Fibroblast of lung (primary cell): ENCODE measurements at places on chromosomes 16 and 17. TPM values are rescaled to one million over a fixed set of nuclear protein-coding genes. Genes with fewer than 3 reads are reported as not detected.

SPNS1 gene
- 19.5 and 27.2 TPM in 2 replicates for total RNA-seq

KRTAP2-2 gene
- not detected in 2 replicates for total RNA-seq

CACNB1 gene
- 2.3 and 5.9 TPM in 2 replicates for total RNA-seq

ARL5C gene
- total RNA-seq, result not detected in 2 replicates

ANKRD40CL gene
- under 0.01 TPM in 1 of 2 replicates, not detected in the other for total RNA-seq

C16orf86 gene
- 5.6 and 9.2 TPM in 2 replicates for total RNA-seq

FOXN1 gene
- not detected in 2 replicates for total RNA-seq

LRRC46 gene
- total RNA-seq, result under 0.01 TPM in 2 replicates

SLC12A3 gene
- not detected in 2 replicates for total RNA-seq

PRCD gene
- total RNA-seq, result 4.1 and 4.3 TPM in 2 replicates

RNF157 gene
- total RNA-seq, result 0.51 and 3.1 TPM in 2 replicates

CES4A gene
- total RNA-seq, result 2.1 TPM in 2 replicates

GNAO1 gene
- total RNA-seq, result 0.17 and 0.26 TPM in 2 replicates

MYH8 gene
- total RNA-seq, result not detected in 2 replicates

SCGB1C2 gene
- not detected in 2 replicates for total RNA-seq

BAIAP3 gene
- 0.26 and 0.83 TPM in 2 replicates for total RNA-seq

RNF167 gene
- total RNA-seq, result 13.6 and 22.8 TPM in 2 replicates

CTRB2 gene
- total RNA-seq, result not detected in 2 replicates

NATD1 gene
- 3.9 and 9.2 TPM in 2 replicates for total RNA-seq

NOS2 gene
- under 0.01 TPM in 1 of 2 replicates, not detected in the other for total RNA-seq

PHOSPHO1 gene
- total RNA-seq, result under 0.01 and 0.17 TPM in 2 replicates

SALL1 gene
- total RNA-seq, result under 0.01 and 0.17 TPM in 2 replicates

SRCIN1 gene
- total RNA-seq, result under 0.01 TPM in 1 of 2 replicates, not detected in the other

TMC7 gene
- 0.51 and 1.5 TPM in 2 replicates for total RNA-seq

KCNJ12 gene
- 0.66 and 1.5 TPM in 2 replicates for total RNA-seq

USP43 gene
- total RNA-seq, result under 0.01 TPM in 2 replicates

MYOCD gene
- total RNA-seq, result 0.17 and 0.26 TPM in 2 replicates

ABCA6 gene
- 12.9 and 23.1 TPM in 2 replicates for total RNA-seq

SLC38A8 gene
- not detected in 2 replicates for total RNA-seq

MYH10 gene
- 100 and 104 TPM in 2 replicates for total RNA-seq

ZP2 gene
- total RNA-seq, result not detected in 2 replicates

ASPA gene
- total RNA-seq, result 4.6 and 5.4 TPM in 2 replicates

ATP2A1 gene
- total RNA-seq, result 0.26 and 0.33 TPM in 2 replicates

KCNJ18 gene
- total RNA-seq, result not detected in 2 replicates

NTN1 gene
- total RNA-seq, result 0.51 and 3.1 TPM in 2 replicates

INTS2 gene
- 16.0 and 17.2 TPM in 2 replicates for total RNA-seq

CASKIN1 gene
- 0.17 and 0.26 TPM in 2 replicates for total RNA-seq

TMC8 gene
- not detected in 2 replicates for total RNA-seq

TBX4 gene
- total RNA-seq, result 35.2 and 44.1 TPM in 2 replicates

KRTAP4-9 gene
- total RNA-seq, result not detected in 2 replicates

UNC13D gene
- 1.5 TPM in 2 replicates for total RNA-seq

MVP gene
- total RNA-seq, result 336 and 518 TPM in 2 replicates

GSDMA gene
- not detected in 2 replicates for total RNA-seq

GLP2R gene
- not detected in 2 replicates for total RNA-seq

PLD6 gene
- total RNA-seq, result 6.7 and 7.8 TPM in 2 replicates

CYB5B gene
- total RNA-seq, result 37.2 and 87.4 TPM in 2 replicates

OR2C1 gene
- under 0.01 and 0.17 TPM in 2 replicates for total RNA-seq

SCARF1 gene
- total RNA-seq, result 0.77 and 0.99 TPM in 2 replicates

KRT36 gene
- total RNA-seq, result not detected in 2 replicates

SMIM36 gene
- total RNA-seq, result not detected in 2 replicates

JPH3 gene
- total RNA-seq, result not detected in 2 replicates

KRTAP1-5 gene
- total RNA-seq, result 0.17 TPM in 1 of 2 replicates, not detected in the other
